ENCODE measurements at places on chromosomes 6 and 20.

DNA sequence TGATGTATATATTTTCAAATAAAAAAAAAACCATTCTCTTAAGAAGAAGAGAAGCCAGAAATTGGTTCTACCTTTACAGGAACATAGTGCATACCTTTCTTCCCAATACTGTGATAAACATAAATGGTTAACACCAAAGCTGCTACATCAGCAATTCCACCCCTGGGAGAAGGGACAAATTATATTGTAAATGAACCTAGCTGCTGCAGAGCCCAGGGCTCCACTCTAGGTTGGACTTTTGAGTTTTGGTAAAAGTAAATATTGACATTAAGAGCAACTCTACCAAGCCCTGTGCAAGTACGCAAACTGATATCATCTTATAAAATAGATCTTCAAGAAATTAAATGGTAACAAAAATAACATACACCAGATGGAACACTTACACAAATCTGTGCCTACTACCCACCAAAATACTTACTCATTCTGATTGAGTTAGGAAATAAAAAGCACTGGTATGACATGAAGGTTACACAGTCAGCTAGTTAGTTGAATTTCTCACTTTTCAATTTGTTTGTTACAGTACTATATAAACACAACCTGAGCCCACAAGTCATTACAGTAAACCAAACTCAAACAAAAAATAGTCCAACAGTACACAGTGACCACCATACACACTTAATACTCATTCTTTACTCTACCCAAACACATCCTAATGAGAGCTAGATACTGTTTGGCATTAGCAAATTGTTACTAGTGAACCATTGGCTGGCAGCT is 223.3 kb upstream of the HEY2 start:
- no peak for DNase-seq

GRCh38 chr6:144729502-144729901 is 444.4 kb downstream of the UTRN start:
- DNase-seq: no peak

- no peak for DNase-seq
Measured at GRCh38 chr6:135021310-135022049, 33.1 kb downstream of the HBS1L start.

DNA sequence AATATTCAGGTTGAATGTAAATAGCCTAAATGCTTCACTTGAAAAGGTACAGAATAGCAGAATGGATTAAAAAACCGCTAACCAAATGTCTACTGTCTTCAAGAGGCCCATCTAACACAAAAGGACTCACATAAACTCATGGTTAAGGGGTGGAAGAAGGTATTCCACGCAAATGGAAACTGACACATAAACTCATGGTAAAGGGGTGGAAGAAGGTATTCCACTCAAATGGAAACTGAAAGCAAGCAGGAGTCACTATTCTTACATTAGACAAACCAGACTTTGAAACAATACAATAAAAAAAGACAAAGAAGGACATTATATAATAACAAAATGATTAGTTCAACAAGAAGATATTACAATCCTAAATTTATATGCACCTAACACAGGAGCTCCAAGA is 38.3 kb upstream of the PKIB start:
- DNase-seq: no peak
